ENCODE measurements at places on chromosomes 1 and 21.
A peak's percentile ranks its signal among the peaks of the same experiment; 100 is the strongest.

DNA sequence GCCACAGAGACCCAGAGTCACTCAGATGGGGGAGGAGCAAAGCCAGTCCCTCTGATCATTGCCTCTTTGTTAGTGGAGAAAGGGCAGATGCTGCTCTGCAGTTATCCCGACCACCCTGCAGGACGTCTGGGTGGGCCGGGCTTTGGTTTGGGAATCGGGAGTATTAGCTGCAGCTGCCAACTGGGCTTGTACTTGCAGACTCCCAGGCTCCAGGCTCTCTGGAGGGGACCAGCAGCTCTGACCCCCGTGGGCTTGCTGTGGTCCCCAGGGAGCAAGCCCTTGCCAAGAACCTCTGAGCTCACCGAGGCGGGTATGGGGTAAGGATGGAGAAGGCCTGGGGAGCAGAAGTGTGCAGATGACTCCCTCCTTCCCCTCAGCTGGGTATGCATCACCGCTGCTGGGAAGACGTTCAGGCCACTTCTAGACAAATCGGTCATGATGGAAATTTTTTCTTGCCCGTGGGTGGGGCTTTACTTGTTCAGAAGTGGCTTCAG is 21.6 kb downstream of the MAPKAPK2 start:
- peak; percentile 38 for DNase-seq

GRCh38 chr1:95953015-95953414 is 719.0 kb downstream of the RWDD3 start:
- DNase-seq: no peak

DNA sequence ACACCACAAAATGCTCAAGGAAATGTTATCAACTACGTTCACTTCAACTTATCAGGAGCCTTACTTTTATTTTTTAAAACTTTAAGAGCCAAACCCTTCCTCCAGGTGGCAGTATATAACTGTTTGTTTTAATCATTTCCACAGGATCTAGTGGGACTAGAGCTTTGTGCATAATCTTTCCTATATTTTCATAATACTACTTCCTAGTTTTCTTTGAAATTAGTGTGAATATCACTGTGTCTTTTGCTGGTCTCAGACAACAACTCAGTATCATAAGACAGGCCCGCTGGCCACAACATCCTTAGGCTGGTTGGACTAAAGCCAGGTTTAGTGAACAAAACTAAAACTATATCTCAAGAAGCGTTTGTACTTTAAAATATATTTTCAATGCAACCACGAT is 145.5 kb downstream of the TIAM1 start:
- no peak for DNase-seq

GRCh38 chr1:219472596-219472995 is 140.3 kb downstream of the ZC3H11B start:
- no peak for DNase-seq

DNA sequence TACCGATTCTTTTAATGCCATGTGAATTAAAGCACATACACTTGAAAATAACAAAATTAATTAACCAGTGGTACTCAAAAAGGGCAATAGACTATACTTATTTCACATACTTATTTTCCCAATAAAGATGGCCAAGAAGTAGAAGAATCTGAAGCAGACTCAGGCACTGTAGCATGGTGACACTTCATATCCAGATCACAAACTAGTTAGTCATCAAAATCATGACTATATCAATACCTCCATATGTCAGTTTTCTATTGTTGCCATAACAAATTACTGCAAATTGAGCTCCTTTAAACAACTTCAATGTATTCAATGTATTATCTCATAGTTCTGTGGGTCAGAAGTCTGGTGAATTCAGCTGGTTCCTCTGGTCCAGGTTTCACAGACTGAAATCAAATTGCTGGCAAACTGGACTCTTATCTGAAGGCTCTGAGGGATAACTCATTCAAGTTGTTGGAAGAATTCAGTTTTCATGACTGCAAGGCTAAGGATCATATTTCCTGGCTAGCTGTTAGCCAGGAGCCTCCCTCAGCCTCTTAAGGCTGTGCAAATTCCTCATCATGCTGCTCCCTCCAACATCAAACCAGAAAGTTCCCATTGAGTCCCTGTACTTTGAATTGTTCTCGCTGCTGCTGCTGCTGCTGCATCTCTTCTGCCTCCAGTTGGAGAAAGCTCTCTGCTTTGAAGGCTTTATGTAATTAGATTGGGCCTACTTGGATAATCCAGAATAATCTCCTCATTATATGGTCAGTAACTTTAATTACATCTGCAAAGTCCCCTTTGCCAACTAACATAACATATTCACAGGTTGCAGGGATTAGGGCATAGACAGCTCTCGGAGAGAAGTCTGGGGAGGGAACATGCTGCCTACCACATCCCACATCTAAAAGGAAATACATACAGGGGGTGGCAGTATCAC is 91.5 kb downstream of the MRPL39 start:
- no peak for DNase-seq

GRCh38 chr1:10890491-10891071 is 94.1 kb upstream of the CASZ1 start:
- DNase-seq: no peak

GRCh38 chr1:50894340-50894739 is 65.7 kb downstream of the FAF1 start:
- no peak for DNase-seq

DNA sequence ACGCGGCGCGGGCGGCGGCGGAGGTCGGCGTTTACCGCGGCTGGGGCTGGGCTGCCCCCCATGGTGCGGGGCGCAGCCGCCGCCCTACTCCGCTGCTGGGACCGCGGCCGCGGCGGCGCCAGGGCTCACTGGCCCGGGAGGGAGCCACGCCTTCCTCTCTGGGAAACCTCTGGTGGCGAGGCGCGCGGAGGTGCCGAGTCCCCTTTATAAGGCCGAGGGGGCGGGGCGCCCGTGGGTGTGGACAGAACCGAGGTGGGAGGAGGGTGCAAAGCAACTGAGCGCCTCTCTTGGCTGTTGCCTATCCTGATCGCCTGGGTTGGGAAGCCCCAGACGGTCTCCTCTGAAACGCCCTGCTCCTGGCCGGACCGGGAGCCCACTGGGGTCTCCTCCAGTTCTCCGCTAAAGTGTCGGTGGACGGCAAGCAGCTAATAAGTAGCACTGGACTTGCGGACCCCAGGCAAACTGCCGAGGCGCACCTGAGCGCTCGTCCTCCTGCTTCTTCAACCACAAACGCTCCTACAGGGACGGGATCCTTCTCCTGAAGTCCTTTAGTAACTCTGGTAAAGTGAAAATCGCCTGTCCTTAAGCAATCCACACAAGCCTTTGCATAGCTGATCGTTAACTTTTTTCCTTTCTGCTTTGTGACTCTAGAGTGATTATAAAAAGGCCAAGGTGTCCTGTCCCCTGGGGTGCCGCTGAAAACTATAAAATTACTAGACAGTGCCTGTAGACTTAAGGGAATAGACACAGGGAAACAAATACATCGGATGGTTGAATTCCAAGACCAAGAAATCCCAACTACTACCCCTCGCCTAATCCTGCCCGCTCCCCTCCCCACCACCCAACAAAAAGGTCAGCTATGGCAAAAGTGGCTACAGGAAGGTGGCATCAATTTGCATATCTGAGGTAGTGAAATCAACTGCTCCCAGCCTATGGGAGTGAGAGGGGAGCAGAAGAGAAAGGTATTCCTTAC is at the start of gene PTGER3:
Gene PTGER3 (minus strand): TSS at position 182 of the 973 bp plus-strand sequence. CDS start 239 bp downstream, outside the sequence.
- no peak for DNase-seq

GRCh38 chr21:21067375-21067774 is 69.2 kb downstream of the NCAM2 start:
- no peak for DNase-seq

- no peak for DNase-seq
These were observed 133.7 kb downstream of the PTPN14 start for GRCh38 chr1:214417545-214418210.

- DNase-seq: no peak
These were observed 108.3 kb downstream of the POU2F1 start for GRCh38 chr1:167328816-167329483.

GRCh38 chr1:156281281-156281680 is 1.3 kb downstream of the SMG5 start:
- no peak for DNase-seq

DNA sequence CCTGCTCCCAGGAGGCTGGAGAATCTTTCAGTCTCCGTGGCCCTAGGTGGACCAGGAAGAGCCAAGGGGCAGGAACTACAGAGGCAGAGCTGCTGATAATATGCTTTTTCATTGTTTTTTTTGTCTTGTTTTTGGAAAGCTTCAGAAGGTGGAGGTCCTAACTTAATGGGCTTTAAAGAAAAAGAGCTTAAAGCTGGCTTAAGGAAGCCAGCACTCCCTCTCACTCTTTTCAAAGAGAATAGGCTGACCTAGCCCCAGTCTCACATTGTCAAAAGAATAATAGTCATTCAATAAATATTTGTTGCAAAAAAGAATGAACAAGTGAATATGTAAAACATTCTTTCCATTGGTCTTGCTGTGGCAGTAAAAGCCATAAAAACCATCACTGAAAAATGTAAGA is 61.0 kb upstream of the RRP15 start:
- no peak for DNase-seq

DNA sequence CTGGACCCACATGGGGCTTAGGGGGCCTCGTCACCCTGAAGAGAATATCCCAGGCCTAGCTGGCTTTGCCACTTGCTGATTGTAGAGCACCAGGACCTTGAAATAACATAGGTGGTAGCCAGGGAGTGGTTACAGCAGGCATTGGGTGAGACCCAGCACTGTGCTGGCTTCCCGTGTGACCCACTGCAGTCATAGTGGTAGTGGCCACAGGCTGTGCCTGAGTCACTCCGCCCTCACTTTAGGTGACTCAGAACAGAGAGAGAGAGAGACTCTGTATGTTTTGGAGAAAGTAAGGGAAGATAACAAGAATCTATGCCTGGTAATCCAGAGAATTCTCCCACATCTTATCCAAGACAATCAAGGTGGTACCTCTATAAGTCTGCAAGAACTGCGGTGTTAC is 98.7 kb upstream of the LHX8 start:
- DNase-seq: no peak

- DNase-seq: no peak
These were observed 161.8 kb downstream of the PGBD5 start for GRCh38 chr1:230264342-230264741.

DNA sequence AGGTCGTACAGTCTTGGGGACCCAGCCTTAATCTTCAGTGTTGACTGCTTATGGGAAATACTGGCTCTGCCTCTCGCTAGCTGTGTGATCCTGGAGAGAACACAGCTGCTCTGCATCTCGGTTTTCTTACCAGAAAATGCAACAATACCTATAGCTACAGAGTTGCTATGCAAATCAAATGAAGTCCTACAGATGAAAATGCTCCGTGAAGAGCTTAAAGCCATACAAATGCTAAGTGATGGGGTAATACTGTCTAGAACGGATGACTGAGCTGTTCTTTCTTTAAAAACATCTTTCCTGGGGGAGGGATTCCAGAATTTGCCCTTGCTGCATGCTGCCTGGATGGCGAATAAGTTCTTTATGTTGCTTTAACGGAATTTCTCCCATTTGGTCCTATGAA is 132.0 kb downstream of the ZBTB18 start:
- no peak for DNase-seq

DNA sequence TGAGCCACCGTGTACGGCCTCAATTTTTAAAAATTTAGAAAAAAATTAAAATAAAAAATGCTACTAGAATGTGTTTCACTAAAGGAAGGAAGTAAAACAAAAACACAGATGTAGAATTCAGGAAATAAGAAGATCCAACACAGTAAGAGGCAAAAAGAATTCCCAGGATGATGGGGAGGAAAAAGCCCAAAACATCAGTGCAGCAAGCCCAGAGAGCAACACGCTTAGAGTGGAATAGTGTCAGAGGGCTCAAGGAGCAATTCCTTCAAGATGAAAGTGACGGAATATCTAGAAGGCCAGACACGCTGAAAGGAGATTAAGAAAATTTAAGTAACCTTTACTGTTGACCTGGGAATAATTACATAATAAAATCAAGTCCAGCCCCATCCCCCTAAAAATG is 80.4 kb downstream of the DAP3 start:
- no peak for DNase-seq

DNA sequence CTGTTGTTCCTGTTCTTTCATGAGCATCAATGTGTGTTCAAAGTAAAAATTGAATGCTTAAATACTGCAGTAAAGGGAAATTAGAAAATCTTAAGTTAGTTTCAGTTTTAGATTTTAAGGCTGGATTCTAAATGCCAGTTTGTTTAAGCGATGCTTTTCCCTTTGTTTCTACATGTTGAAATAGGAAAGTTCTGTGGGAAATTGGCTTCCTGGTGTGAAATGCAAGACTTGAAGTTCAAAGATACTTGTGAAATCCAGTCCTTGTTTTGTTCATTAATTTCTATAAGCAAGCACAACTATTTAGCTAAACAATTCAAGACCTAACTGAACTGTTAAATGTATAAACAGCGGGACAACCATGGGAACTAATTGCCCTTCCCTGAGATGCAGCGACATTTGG is 149.1 kb downstream of the LYPLAL1 start:
- no peak for DNase-seq

Measured in NCI-H2107 (cell line).